Heart left ventricle (tissue), 16 donors: ENCODE measurements at places on chromosomes 16 and 17. TPM values are rescaled to one million over a fixed set of nuclear protein-coding genes. Genes with fewer than 3 reads are reported as not detected.

BIRC5 gene
- total RNA-seq, result 0.50 TPM

C16orf96 gene
- 0.08 TPM for total RNA-seq

DNA sequence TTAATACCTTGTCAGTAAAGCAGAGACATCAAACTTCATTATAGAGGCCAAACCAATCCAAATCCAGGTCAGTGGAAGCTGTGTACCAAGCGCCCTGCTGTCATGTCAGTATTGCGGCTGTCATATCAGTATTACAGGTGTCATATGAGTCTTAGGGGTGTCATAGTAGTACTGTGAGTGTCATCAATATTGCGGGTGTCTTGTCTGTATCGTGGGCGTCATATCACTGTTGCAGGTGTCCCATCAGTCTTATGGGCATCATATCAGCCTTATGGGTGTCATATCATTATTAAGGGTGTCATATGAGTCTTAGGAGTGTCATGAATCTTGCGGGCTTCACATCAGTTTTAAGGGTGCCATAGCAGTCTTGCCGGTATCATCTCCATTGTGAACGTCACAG, 6.0 kb upstream of the PRDM7 start:
- DNase-seq, result no peak

CBLN1 gene
- total RNA-seq, result 2.5 TPM

- DNase-seq, result no peak
These were observed 126.0 kb downstream of the HS3ST3A1 start for GRCh38 chr17:13475574-13476223.
